ENCODE measurements at places on chromosomes 7 and 10.

GRCh38 chr7:98884416-98884815 is 6.1 kb downstream of the TRRAP start:
- DNase-seq = no peak

DNA sequence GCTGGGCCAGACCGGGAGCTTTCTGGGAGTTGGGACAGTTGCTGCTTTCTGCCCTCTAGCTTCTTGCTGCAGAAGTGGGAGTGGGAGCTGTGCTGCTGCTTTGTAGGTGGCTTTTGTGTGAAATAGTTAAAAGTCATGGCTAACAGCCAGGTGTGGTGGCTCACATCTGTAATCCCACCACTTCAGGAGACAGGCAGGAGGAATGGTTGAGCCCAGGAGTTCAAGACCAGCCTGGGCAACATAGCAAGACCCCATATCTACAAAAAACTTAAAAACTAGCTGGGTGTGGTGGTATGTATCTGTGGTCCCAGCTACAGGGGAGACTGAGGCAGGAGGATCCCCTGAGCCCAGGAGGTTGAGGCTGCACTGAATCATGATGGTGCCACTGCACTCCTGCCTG is 13.7 kb downstream of the TACR2 start:
- DNase-seq = no peak

- no peak for DNase-seq
Measured at GRCh38 chr10:20615395-20615794, 281.7 kb downstream of the NEBL start.

DNA sequence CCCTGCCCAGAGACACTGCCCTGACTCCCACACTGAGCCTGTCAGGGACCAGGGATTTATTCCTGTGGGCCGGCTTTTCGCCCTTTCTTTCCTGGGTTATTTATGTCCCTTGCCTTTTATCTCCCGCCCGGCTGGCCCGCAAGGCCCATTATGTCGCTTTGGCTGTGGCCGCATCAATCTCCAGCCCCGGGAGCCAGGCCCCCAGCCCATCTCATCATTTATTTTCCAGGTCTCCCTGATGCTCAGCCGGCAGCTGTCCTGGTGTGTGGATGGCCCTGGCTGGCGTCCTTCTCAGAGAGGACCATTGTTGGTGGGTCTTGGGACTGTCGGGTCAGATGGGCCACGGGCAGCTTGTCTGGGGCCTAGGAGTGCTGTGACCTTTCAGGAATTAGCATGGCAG is 82.3 kb downstream of the FAM241B start:
- no peak for DNase-seq

DNA sequence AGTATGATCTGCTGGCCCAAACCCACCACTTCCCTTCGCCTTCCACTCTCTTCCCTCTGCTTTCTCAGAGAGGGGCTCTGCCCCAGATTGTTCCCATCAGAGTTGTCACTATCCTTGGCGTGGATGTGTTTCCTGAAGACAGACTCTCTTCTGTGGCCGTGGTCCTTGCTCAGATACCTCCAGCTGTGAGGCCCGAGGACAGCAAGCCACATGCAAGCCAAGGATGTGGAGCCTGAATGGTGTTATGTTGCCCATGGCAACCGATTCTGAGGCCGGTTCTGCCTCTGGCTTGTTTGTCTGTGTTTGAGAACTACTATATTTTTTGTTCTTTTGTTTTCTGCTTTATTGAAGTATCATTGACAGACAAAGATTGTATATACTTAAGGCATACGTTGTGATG is 247.4 kb upstream of the PODXL start:
- no peak for DNase-seq

- no peak for DNase-seq
Measured at GRCh38 chr7:153504288-153505075, 547.7 kb upstream of the DPP6 start.

- DNase-seq = no peak
Measured at GRCh38 chr10:14003517-14004184, 327.1 kb downstream of the FRMD4A start.

DNA sequence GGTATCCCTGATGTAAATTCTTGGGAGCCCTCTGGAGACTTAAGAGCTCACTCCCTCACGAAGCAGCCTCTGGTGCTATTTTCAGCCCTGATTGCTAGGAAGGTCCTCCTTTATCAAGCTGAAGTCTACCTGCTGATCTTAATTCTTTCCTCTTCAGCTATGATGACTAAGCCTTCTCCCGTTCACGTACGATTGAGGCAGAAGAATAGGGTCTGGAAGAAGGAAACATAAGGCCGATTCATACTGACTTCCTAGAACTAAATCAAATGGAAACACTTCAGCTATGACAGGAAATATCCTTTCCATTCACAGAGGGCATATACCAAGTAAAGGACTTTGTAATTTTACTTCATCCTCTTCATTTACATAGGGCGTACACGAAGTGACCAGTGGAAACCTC is 107.0 kb downstream of the CPXM2 start:
- DNase-seq = no peak

DNA sequence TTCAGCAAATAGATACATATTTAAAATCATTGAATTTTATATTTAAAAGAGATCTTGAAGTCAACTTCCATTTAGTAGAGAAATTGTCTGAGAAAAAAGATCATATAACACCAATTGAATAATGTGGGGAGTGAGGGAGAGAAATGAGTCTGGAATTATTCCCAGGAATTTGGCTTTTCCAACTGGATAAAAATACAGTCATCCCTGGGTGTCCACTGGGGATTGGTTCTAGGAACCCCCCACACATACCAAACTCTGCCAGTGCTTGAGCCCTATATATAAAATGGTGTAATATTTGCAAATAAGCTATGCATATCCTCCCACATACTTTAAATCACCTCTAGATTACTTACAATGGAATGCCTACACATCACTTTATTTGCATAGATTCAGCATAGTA is 162.8 kb upstream of the SEMA3C start:
- DNase-seq = no peak

- no peak for DNase-seq
Measured at GRCh38 chr10:21700474-21700873, 166.4 kb downstream of the MLLT10 start.

DNA sequence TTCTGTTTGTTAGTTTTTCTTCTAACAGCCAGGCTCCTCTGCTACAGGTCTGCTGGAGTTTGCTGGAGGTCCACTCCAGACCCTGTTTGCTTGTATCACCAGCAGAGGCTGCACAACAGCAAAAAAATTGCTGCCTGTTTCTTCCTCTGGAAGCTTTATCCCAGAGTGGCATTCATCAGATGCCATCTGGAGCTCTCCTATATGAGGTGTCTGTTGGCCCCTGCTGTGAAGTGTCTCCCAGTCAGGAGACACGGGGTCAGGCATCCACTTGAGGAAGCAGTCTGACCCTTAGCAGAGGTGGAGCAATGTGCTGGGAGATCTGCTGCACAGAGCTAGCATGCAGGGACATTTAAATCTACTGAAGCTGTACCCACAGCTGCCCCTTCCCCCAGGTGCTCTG is 26.7 kb upstream of the CROT start:
- no peak for DNase-seq

GRCh38 chr10:100909501-100910263 is 3.1 kb upstream of the SLF2 start:
- DNase-seq = no peak

GRCh38 chr10:86600296-86600695 is 54.1 kb upstream of the OPN4 start:
- no peak for DNase-seq

DNA sequence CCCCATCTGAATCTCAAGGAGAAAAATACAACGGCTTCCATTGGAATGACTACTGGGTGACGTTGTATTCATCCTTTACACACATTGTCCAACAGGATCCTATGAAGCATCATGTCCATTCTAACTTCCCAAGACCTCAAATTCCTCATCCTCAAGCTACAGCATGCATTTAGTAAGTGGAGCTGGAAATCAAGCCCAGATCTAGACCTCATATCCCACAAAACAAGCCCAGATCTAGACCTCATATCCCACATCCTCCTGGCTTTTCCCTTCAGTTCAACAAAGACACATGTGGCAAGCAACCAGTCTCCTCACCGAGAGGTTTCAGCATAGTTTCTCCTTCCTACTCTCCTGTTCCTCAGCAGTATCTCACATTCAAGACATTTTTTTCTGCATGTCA is 12.2 kb downstream of the IGF2BP3 start:
- no peak for DNase-seq

DNA sequence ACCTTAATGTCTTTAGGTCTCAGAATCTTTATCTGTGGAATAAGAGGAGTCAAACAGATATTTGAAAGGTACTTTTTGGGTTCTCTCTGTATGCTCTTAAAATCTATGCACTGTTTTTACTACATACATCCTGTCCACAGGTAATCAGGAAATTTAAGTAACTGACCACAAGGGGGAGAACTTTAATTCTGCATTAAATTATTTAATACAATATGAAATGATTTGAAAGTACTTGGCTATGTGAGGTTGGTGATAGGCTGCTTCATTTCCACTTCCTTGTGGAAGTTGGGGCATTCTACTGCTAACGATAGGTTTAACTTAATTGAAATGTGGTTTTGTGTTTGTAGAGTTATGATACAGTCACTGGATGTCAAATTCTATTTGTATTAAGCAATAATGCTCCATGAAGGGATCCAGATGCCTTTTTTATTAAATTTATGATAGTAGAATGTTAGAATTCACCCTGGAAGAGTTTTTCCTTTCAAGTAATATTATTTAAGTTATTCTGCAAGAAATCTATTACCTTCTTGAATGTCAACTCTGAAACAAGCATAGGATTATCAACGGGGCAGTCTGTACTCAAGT is 6.0 kb downstream of the TEX47 start:
- no peak for DNase-seq

DNA sequence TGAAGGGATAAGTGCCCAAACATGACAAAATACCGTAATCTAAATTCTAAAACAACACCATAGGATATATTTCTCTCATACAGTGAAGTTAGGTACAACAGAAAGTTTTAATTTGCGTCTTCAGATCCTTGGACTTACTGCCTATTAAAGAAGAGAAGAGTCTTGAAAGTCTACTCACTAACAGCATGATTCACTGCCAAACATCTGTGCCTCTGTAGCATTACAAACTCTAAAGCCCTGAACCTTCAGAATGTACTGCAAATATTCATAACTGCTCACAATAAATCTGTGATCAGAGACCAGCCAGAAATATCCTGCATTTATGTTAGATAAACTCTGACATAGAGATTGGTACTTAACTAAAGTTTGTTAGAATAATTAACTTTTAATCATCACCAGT is 365.3 kb downstream of the PARD3 start:
- no peak for DNase-seq

- DNase-seq = no peak
Measured at GRCh38 chr7:142878315-142878714, 7.2 kb downstream of the TRPV6 start.

GRCh38 chr7:122543891-122544290 is 155.0 kb downstream of the RNF133 start:
- DNase-seq = no peak

GRCh38 chr10:88879534-88880281 is at the start of gene STAMBPL1:
STAMBPL1 (plus strand) TSS chr10:88880245; CDS start chr10:88901709, 21,464 bp downstream.
- DNase-seq = peak; percentile 44

DNA sequence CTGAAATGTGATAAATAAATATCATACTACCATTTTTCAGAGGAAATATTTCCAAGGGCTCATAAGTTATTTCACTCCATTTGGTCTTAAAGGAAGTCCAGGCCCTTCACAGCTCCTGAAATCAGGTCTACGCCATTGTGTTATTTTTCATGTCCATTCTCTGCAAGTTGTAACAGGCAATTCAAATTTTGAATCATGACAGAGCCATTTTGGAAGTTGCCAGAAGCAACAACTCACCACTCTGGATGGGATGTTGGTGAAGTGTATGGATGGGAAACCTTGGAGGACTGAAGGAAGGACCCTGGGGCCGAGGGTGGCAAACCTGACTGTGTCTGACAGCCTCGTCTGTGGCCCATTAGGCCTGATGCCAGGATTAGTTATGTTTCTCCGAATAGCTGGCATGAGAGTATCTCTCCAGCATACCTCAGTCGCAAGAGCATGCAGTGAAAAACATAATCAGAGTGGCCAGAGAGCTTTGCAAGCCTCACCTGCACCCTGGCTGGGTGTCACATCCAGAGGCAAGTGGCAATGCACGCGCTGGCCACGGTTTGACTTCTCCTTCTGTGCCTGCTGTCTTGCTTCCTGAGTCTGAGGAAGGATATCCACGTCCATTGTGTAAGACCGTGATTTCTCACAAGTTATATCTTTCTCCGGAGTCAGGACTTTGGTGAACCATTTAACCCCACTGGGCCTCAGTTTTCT is 87.1 kb downstream of the NRP1 start:
- DNase-seq = no peak

DNA sequence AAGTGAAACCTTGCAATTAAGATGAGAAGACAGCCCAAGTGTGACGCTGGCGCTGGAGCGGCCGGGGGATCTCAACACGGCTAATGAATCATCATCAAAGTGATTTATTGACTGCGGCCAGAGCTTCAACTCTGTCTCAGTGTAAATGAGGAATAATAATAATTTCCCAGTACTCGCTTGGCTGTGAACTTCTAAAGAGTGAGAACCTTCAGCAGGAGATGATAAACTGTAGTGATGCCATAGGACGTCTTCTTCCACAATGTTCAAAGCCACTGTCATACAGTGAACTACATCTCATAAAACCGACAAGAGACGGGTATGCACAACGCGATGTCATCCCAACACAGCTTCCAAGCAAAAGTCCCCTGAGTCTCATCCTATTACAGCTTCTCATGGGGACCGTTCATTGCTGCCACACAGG is 123.6 kb upstream of the NOBOX start:
- DNase-seq = no peak

GRCh38 chr10:61812052-61812721 is 89.3 kb upstream of the ARID5B start:
- DNase-seq = no peak

GRCh38 chr10:93406364-93407145 is 75.6 kb downstream of the MYOF start:
- DNase-seq = no peak

DNA sequence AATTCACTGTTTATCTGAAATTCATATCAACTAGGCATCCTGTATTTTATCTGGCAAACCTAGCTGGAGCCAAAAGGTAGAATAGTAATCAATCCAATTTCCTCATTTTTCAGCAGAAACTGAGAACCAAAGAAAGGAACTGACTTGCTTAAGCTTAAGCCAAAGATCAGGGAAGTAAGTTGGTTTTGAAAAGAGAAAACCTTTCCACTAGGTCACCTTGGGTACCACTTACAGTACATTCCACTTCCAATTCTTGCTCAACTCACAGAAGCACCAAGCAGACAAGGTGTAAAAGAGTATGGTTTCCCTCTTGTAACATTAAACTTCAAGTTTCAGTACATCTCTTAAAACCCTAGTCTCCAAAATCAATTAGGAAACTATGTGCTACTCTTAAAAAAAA is 79.6 kb downstream of the ZFAND4 start:
- DNase-seq = no peak

- no peak for DNase-seq
Measured at GRCh38 chr7:106870983-106871410, 5.9 kb downstream of the PIK3CG start.

GRCh38 chr7:127967281-127967680 is 64.0 kb downstream of the LRRC4 start:
- DNase-seq = no peak

GRCh38 chr10:126373147-126373546 is 15.1 kb downstream of the ADAM12 start:
- DNase-seq = no peak
